CD8-positive, alpha-beta memory T cell (primary cell): ENCODE measurements at places on chromosomes 4 and X. TPM values are rescaled to one million over a fixed set of nuclear protein-coding genes. Genes with fewer than 3 reads are reported as not detected.
A peak's percentile ranks its signal among the peaks of the same experiment; 100 is the strongest.

GRCh38 chr4:78644063-78644691 lies 92.6 kb downstream of the ANXA3 start:
- no peaks in the 10 kb centered on the region for H3K27me3 ChIP-seq
- DNase-seq, result no peak
- H3K4me1 ChIP-seq, result no peaks in the 10 kb centered on the region
- no peak overlapping the region for H3K4me3 ChIP-seq
- no peaks in the 10 kb centered on the region for H3K36me3 ChIP-seq
- no peak overlapping the region for H3K27ac ChIP-seq

- no peaks in the 10 kb centered on the region for H3K36me3 ChIP-seq
- DNase-seq, result no peak
- peaks cover 21% of the 10 kb centered on the region for H3K4me1 ChIP-seq
- no peak overlapping the region for H3K4me3 ChIP-seq
- H3K27ac ChIP-seq, result no peak overlapping the region
Observed at GRCh38 chr4:109672169-109672930, 30.9 kb downstream of the CASP6 start.

GRCh38 chr4:52250154-52250553 lies 199.1 kb downstream of the SPATA18 start:
- DNase-seq, result no peak
- H3K27ac ChIP-seq, result no peak overlapping the region
- H3K4me1 ChIP-seq, result no peaks in the 10 kb centered on the region
- no peaks in the 10 kb centered on the region for H3K36me3 ChIP-seq

The PRRG1 gene
- total RNA-seq, result not detected

- DNase-seq, result no peak
- no peaks in the 10 kb centered on the region for H3K36me3 ChIP-seq
- H3K4me3 ChIP-seq, result no peak overlapping the region
Observed at GRCh38 chr4:13674971-13675370, 47.4 kb upstream of the BOD1L1 start.

- no peaks in the 10 kb centered on the region for H3K36me3 ChIP-seq
- H3K4me1 ChIP-seq, result no peaks in the 10 kb centered on the region
- H3K27ac ChIP-seq, result no peak overlapping the region
- DNase-seq, result no peak
- H3K4me3 ChIP-seq, result no peak overlapping the region
Observed at GRCh38 chr4:93394545-93395081, 433.9 kb upstream of the ATOH1 start.

- no peak overlapping the region for H3K27ac ChIP-seq
- peak; percentile 47 for DNase-seq
- no peaks in the 10 kb centered on the region for H3K27me3 ChIP-seq
- no peak overlapping the region for H3K4me3 ChIP-seq
- H3K36me3 ChIP-seq, result no peaks in the 10 kb centered on the region
- no peaks in the 10 kb centered on the region for H3K4me1 ChIP-seq
Observed at GRCh38 chrX:7170898-7171297, 22.9 kb upstream of the PUDP start.

DNA sequence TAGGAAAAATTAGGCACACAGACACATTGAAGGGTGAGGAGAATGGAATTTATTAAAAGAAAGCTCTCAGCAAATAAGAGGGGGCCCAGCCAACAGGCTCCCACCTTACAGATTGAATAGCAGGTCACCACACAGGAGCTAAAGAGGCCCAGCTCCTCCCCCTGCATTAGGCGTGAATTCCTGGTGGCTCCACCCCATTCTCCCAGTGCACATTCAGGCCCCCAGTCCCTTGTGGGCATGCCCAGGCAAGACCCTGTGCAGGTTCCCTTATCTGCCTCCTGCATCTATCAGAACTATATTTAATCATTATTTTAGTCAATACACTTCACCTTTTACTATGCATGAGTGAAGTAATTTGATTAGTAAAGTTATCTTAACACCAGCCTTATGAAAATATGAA lies 856.3 kb upstream of the NDST4 start:
- no peak overlapping the region for H3K27ac ChIP-seq
- no peaks in the 10 kb centered on the region for H3K27me3 ChIP-seq
